K562 (cell line): ENCODE measurements at places on chromosomes 6 and 20.
A peak's percentile ranks its signal among the peaks of the same experiment; 100 is the strongest.

- no peak for DNase-seq
Observed at GRCh38 chr6:1606780-1607515, 2.8 kb upstream of the FOXC1 start.

DNA sequence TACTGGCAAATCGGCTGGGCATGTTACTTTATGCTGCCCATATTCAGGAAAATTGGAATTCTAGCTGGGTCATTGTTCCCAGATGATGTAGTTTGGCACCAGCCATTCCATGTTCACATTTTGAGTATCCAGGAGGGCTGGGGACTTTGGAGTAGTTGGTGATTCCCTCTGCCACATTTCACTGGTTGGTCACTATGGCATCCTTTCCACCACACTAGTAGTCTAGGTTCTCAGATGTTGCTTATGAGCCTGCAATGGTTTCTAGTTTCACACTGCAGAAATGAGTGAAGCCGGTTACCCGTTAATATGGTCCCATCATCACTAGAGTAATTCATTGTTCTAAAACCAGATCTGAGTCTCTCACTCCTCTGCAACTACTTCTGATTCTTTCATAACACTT is 4.6 kb downstream of the PTPN1 start:
- no peak for DNase-seq

DNA sequence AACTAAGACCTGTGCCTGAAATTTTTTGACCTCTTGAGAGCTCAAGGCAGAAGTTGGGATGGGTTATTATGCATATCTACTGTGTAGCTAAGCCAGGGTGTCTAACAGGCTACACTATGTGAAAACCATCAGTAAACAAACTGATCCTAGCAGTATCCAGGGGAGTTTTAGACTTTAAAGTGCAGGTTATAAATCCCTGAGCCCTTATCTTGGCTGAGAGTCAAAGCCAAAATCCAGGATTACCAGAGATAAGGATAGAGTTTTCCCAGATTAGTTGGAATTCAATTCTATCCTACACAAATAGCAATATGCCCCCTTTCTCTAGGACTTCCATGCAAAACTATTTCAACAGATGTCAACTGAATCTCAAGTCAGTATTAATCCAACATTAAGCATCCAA is 1229.7 kb downstream of the GRIK2 start:
- no peak for DNase-seq

- peak; percentile 19 for DNase-seq
Observed at GRCh38 chr6:118581489-118581959, 33.4 kb downstream of the PLN start.

DNA sequence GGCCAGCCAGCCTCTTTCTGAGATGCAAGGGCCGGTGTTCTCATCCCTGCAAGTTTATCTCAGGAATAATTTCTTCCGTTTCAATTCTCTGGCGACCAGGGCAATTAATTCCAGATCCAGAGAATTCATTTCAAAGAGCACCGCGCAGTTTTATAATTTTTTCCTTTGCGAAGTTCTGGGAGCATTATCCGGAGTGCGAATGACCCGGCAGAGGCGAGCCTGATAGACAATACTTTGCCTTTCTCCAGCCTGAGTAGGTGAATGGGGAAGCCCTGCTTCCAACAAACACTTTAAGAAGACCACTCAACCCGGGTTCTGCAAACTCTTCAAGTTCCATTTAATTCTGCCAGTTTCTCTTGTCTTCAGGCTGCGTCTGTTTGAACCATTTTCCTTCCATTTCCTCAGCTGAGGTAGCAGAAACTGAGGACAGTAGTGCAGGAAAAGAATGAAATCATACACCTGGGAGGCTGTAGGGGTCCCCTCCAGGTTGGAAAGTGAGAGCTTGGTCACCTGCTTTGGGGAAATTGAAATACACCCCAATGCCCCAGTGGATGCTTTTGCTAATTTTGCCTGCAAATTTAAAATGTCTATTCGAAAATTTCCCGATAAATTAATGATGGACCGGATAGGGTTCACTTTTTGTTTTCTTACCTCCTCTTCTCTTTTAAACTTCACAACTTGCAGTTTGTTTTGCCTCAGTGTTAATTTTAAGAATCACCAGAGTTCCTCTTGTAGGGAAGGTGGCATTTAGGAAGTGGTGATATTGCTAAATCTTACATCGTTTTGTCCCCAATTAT is 1.1 kb downstream of the VGLL2 start:
- DNase-seq, result no peak

GRCh38 chr20:64148581-64148980 is 15.7 kb upstream of the MYT1 start:
- DNase-seq, result no peak

DNA sequence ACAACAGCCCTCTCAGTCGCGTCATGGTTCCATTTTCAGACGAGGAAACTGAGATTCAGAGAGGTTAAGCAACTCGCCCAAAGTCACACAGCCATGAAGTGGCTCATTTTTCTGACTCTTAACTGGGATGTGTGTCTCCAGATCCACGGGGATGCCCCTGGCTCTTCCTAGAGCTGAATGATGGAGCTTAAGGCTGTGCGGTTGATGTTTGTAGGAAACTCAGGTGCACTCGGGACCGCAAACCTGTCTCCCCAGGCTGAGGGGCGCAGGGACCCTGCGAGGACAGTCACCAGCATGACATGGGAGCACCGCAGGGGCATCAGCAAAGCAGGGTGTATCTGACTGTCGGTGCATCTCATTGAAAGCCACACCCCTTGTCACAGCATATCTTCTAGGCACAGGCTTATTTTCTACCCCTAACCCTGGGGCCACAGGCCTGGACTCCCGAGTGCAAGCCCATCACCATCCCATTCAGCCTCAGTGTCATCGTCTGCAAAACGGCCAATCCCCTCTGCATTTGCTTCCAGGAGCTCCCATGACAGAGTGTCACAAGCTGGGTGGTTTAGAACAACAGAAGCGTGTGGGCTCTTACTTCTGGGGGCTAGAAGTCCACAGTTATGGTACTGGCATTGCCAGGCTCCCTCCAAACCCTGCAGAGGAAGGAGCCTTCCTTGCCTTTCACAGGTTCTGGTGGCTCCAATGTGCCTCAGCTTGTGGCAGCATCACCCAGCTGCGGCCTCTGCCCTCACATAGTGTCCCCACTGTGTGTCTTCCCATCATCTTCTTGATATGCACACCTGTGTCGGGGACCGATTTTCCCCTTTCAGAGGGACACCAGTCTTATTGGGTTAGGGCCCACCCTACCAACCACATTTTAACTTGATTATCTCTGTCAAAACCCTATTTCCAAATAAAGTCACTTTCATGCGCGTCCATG is 9.9 kb upstream of the ARHGAP40 start:
- DNase-seq, result no peak

- no peak for DNase-seq
Observed at GRCh38 chr6:137969874-137970273, 102.8 kb downstream of the TNFAIP3 start.

DNA sequence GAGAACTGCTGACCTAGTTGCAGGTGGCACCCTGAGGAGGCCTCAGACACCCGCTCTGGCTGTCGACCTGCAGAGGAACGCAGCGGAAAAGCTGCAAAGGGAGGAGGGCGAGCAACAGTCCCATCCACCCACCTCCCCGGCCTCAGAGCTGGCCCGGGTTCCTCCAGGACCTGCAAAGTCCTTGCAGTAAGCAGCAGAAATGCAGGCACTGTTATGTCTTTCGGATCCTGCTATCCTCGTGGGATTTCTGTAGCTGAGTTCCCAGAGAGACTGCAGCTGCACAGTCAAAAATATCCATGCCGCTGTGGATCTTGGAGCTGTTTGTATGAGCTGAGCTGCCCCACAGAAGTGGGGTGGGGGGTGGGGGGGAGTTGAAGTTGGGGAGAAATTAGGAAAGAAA is 251.3 kb downstream of the ANKRD60 start:
- DNase-seq, result no peak

DNA sequence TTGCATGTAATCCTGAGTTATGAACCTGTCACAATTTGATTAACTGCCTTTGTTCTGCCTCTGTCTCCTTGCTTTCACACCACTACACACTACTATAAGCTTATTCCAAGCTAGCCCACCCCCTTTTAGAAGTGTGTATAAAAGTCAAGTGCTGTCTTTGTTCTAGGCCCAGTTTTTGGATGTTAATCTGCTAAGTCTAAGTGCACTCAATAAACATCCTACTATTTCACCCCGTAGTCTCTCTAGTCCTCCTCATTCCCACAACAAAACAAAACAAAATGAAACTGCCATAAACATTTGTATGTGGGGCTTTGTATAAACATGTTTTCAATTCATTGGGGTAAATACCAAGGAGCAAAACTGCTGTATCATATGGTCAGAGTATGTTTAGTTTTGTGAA is 16.1 kb upstream of the SPACA1 start:
- no peak for DNase-seq
